Activated CD8-positive, alpha-beta memory T cell treated with anti-CD3 and anti-CD28 coated beads for 1 hour (primary cell): ENCODE measurements at places on chromosomes 11 and 22.
A peak's percentile ranks its signal among the peaks of the same experiment; 100 is the strongest.

DNA sequence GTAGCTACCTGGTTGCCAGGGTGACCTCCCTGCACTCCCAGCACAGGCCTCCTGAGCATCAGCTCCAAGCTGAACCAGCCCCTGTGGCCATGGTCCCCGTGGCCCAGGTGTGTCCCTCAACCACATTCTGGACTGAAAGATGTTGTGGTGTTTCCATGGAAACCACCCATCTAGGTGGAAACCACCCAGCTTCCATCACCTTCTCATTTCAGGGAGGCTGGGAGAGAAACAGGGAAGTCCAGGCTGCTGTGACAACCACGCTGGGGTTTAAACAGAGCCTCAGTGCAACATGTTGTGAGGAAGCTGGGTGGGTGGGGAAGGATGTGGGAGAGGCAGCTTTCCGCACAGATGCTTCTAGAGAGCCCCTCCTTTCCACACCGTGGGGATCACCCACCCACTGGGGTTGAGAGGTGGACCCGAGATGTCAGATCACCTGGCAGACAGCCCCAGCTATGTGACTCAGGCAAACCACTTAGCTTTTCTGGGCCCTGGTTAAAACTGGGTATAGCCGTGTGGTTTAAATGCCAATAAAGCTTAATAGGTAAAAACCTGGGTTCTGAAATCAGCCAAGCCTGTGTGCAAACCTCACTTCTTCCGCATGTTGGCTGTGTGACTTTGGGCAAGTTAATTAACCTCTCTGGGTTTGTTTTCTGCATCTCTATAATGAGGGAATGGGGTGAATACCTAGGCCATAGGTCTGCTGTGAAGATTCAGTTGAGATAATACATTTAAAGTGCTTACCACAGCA is 46.4 kb downstream of the CD82 start:
- peak; percentile 48 for DNase-seq

DNA sequence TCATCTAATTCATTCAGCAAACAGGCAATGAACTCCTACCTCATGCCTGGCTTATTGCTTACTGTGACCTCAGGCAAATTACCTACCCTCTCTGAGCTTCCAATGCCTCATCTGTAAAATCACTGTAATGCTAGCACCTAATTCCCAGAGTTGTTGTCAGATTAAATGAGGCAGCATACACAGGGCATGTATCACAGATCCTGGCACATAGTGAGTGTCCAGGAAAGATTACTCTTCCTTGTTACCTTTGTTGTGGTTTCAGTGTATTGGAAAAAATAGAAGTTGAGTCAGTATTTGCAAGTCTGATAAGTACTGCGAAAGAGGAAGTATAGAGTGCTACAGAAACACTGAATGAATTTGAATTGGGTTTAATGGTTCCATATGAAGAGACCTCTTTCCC is 26.4 kb upstream of the LRRC55 start:
- no peak for DNase-seq

GRCh38 chr11:131235328-131236298 is 134.8 kb upstream of the NTM start:
- no peak for DNase-seq

GRCh38 chr11:39249566-39250365 is 2209.7 kb downstream of the LRRC4C start:
- no peak for DNase-seq

GRCh38 chr22:23183061-23183698 is 2.9 kb downstream of the BCR start:
- no peak for DNase-seq

DNA sequence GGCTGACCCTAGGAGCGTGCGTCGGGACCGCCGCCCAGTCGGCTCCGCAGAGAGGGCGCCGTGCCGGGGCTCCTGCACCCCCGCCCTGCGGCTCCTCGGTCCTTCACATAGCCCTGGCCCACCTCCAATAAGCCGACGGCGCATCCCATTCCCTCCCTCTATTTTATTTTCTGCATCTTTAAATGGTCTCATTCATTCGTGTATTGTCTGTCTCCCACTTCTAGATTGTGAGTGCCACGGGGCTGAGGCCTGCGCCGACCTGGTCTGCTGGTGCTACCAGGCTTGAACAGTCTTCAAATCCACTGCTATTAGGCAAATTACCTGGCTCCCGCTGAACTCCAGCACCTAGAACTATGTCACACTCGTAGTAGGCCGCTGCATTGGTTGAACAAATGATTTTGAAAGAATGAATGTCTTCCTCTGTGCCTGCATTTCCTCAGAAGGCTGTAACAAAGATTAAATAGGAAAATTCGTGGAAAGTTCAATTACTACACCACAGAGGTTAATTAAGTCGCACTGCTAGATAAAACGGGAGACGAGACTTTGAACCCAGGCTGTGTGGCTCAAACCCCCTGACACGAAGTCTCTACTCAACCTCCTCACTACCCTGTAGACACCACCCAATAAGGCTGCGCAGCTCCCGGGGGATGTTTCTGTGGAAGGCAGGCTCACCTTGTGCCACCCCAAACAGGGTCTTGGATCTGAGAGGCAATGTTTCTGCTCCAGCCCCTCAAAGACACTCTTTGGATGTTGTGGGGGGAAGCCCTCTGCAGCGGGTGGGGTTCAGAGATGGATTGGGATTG is 1.2 kb upstream of the PPP1R14B start:
- no peak for DNase-seq

DNA sequence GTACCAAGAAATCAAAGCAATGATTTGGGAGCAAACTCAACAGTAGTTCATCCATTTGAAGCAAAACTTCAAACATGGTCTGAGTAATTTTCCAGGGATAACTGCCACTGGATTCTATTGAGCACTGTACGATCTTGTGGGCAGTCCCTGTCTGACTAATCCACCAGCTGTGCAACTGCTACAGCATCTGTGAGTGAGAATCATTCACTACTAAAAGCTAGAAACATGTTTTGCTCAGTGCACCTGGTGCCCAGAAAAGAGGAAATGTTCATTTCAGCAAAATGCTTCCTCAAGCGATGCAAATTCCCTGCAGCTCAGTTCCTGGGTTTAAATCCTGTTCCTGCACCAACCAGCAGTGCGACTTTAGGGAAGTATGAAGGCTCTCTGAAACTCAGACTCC is 1077.9 kb downstream of the DLG2 start:
- DNase-seq = no peak

- DNase-seq = peak; percentile 70
Measured at GRCh38 chr11:66694732-66695207, 17.1 kb upstream of the RBM4B start.

- no peak for DNase-seq
Measured at GRCh38 chr11:48167380-48167779, 49.2 kb upstream of the OR4B1 start.

- DNase-seq = no peak
Measured at GRCh38 chr11:17775507-17776211, 41.1 kb downstream of the KCNC1 start.

GRCh38 chr11:73047773-73048371 is 94.2 kb downstream of the FCHSD2 start:
- no peak for DNase-seq

GRCh38 chr11:44083906-44084305 is 11.6 kb upstream of the EXT2 start:
- DNase-seq = no peak

DNA sequence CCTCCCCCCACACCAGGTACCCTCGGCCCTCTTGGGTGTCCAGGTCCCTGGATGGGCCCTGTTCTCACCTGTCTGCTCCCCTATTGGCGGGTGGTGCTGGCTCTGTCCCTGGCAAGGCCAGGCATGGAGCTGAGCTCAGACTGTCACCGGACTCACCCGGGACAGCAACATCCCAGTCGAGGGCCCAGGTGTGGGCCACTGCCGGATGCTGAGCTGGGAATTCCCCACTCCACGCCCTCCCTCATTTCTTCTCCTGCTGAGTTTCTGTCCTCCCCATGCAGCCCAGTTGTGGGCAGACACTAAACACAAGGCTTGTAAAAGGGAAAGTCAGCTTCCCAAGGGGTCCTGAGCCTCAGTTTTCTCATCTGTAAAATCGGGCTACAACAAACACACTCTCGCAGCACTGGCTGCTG is 2.0 kb upstream of the AP5B1 start:
- DNase-seq = no peak

DNA sequence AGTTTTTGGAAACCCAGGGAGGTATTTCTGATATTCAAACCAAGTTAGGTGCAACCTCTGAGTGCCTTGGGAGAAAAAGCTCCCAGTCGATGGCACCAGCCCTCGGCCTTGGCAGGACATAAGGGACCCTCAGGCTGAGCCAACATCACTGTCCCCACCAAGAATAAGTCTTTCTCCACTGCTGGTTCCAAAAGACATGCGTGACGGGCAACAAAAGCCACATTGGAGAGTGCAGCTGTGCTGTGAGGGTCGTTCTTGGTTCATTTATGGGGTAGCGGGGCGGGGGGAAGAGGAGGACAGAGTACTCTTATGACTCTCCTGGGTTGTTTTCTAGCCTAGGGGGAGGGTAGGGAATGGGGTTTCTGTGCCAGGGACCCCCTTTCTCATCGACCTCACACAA is 11.2 kb upstream of the TPCN2 start:
- no peak for DNase-seq

DNA sequence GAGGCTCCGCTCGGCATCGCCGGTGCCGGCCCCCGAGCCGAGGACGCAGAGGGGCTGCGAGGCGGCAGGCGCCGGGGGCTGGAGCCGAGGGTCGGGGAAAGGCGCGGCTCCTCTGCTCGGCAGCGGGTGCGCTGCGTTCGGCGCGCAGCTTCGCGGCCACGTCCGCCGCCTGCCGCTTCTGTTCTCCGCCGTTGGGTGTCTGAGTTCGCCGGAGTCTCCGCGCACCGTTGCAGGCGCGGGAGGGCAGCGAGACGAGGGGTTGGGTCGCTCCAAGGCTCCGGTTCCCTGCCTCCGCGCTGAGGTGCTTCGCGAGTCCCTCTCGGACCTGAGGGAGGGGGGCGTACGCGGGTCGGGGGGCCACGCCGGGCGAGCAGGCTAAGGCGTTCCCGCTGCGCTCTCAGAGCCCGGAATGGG is 347 bp downstream of the MN1 start:
- no peak for DNase-seq

GRCh38 chr22:49164773-49165320 is 662.8 kb downstream of the BRD1 start:
- no peak for DNase-seq

GRCh38 chr11:77779935-77780334 is 40.6 kb downstream of the RSF1 start:
- DNase-seq = no peak

DNA sequence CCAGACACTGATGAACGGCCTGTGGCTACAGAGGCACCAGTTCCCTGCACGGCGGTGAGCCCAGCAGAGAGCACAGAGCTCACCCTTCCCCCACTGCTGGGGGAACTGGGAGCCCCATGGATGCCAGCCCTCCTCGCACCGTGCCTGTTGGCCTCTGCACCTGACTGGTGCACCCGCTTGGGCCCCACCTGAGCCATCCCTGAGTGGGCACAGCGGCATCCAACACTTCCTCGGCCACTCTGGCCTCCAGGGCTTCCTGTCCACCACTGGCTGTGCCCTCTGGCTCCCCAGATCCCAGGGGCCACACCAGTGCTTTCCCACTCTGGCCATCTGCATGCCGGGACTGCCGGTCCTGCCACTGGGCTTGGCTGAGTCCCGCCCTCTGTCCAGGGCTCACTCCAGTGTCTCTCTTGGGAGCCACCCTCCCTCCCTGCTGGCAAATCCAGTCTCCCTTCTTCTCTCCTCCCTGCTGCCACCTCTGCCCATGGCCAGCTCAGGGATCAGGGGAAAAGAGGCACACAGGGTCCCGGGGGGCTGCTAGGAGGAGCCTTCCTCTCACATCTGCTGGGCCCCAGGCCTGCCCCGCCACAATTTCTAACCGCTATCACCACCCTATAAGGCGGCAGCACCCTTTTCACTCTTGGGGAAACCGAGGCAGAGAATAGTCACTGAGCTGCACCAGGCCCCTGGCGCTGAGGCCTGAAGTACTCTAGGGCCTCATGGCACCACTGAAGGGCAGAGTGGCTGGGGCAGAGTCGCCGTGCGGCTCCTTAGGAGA is 33.0 kb downstream of the GNB1L start:
- DNase-seq = no peak

DNA sequence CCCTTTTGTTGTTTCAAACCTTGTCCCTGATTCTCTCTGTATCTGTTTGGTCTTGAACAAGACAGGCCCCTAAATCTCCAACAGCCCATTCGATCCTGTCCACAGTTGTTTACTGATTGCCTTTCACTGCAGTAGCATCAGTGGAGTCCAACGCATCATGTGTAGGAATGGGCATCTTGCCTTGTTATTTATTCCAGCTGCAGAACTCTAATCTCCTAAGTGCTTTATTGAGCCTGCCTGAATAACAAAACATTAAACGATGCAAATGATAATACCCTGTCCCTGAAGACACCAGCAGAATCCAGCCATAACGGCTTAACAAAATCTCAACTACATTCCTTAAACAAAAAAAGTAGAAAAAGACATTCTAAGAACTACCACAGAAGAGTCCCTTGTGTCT is 50.1 kb downstream of the SLC35F2 start:
- no peak for DNase-seq

GRCh38 chr22:32684822-32685187 is 116.7 kb upstream of the TIMP3 start:
- no peak for DNase-seq

DNA sequence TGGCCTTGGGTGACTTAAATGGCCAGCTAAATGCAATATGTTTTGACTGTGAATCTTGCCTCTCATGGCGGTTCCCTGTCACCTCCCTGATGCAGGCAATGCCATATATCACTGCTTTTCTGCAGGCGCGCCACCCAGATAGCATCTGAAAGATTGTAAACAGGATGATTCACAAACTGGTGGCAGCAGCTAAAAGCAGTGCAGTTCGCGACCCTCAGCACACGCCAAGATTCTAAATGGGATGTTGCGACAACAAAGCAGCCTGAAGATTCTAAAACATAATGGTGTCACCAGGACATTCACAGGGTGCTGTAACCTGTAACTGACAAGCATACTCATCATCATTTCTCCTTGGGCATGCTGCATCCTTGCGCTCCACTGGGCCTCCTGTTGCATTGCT is 440.4 kb upstream of the CADM1 start:
- DNase-seq = no peak

DNA sequence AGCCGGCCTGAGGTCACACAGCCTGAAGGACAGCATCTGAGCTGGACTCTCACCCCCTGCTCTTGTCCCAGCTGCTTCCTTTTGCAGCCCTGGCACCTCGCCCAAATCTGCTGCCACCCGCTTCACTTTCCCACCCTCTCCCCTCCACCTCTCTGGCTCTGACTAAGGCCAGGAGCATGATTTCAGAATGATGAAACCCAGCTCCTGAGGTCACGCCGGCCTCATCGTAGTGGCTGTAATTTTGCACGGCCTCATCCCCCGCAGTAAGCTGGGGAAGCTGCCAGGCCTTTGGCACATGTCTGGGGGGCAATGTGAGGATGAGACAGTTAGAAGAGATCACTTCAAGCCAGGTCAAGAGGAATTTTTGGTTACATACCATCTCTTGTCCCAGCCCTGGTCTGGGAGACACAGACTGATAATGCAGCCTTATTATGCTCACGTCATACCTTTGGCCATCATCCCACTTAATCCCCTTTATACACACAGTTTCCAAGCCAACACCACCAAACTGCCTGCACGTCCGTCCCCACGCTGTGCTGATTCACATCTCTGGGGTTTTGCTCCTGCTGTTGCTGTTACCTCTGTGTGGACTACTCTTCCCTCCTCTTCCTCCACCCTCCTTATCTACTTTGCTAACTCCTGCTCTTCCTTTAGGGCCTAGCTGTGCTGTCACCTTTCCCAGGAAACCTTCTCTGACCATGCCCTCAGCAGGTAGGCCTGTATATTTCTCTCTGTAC is 58.1 kb downstream of the CHRDL2 start:
- DNase-seq = no peak
